ENCODE measurements at places on chromosomes 7 and 10.

DNA sequence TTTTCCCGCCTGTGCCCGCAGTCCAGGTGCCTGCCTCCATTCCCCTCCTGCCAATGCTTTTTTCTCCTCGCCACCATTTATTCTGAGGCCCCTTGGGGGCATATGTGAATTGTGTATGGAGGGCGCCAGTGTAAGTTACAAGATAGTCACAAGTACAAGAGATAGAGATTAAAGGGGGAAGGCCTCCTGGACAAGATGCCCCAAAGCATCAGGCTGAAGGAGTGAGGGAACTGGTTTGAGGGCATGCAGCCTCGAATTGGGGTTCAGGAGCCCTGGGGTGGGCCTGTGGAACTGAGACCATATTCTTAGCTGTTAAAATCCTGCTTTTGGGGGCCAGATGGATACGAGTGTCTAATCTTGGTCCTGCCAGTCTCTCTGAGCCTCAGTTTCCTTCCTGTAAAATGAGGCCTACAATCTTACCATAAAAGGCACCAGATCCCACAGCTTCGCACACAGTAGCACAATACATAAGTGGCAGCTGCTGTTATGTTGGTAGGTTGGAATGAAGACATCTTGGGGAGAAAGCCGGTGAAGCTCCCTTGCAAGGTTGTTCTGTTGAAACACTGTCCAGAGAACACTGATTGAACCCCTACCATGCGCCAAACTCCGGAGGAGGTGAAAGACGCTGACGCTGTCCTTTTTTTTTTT, 545 bp upstream of the COMTD1 start:
- H3K4me1 ChIP-seq, result peaks cover 23% of the 10 kb centered on the region
- H3K36me3 ChIP-seq, result peaks cover 27% of the 10 kb centered on the region
- H3K4me3 ChIP-seq, result peak overlapping the region; percentile 82
- DNase-seq, result no peak
- H3K27me3 ChIP-seq, result no peaks in the 10 kb centered on the region

GRCh38 chr7:24582166-24582565, 8.9 kb downstream of the PALS2 start:
- DNase-seq, result no peak
- peaks cover 36% of the 10 kb centered on the region for H3K4me1 ChIP-seq
- H3K36me3 ChIP-seq, result no peaks in the 10 kb centered on the region
- H3K27me3 ChIP-seq, result no peaks in the 10 kb centered on the region
- H3K4me3 ChIP-seq, result no peak overlapping the region
- no peak overlapping the region for H3K27ac ChIP-seq

DNA sequence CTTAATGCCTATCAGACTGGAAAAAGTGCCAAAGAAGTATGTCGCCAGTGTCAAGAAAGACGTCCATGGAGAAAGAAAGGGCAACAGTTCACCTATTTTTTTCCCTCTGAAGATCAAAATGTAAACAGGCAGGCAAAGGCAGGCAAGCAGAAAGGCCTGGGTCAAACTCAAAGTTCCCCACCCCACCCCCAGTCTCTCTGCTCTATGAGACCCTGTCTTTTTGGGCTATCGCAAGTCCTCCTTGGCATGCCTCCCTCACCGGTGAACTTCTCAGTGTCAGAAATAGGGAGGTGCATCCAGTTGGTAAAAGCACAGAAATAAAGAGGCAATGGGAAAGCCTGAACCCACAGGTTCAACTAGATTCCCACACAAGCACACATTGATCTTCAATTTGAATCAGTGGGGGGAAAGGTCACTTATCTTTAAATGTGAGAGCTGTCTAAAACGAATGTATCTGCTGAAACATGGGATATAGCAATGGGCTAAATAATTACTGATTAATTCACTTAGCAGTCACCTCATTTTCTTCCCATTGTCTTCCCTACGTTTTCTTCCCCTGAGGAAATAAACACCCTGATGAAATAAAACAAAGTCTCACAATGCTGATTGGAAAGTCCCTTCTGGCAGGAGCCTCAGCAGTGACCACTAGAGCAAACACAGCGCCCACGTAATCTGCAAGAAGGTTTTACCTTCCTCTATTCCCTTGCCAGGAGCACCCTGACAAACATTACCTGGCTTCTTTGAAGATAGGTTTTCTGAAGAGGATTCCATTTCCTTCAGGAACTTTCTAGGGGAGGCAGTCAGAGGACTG, 31.1 kb downstream of the JAZF1 start:
- peaks cover 54% of the 10 kb centered on the region for H3K4me1 ChIP-seq
- no peaks in the 10 kb centered on the region for H3K27me3 ChIP-seq
- peaks cover 6% of the 10 kb centered on the region for H3K36me3 ChIP-seq
- no peak overlapping the region for H3K27ac ChIP-seq
- no peak for DNase-seq
- H3K4me3 ChIP-seq, result no peak overlapping the region

- no peaks in the 10 kb centered on the region for H3K27me3 ChIP-seq
- DNase-seq, result peak; percentile 78
- H3K4me3 ChIP-seq, result peak overlapping the region; percentile 73
These were observed 9.2 kb downstream of the ITPRIP start for GRCh38 chr10:104328896-104329710.

GRCh38 chr7:75048435-75049379, 24.9 kb downstream of the RCC1L start:
- H3K27me3 ChIP-seq, result no peaks in the 10 kb centered on the region
- no peaks in the 10 kb centered on the region for H3K4me1 ChIP-seq
- DNase-seq, result no peak
- peaks cover 74% of the 10 kb centered on the region for H3K36me3 ChIP-seq

DNA sequence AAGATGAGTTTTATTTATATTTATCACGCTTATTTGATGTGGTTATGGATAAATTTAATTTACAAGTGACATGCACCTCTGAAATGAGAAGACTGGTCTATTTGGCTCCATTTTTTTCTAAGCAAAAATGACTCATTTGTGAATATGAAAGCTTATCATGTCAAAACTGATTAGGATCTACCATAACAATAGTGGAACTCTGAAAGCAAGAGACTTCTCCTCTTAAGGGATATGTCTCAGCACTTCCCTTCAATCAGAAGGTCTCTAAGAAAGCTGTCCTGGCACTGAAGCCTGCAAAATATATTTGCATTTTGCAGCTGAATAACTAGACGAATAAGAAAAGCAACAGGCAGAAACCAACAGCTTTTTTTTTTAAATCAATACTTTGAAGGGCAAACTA, 12.7 kb downstream of the FAS start:
- H3K36me3 ChIP-seq, result peaks cover 41% of the 10 kb centered on the region
- H3K4me3 ChIP-seq, result no peak overlapping the region
- DNase-seq, result no peak
- H3K27ac ChIP-seq, result peak overlapping the region; percentile 90
- H3K27me3 ChIP-seq, result no peaks in the 10 kb centered on the region

GRCh38 chr7:86733783-86734182, 90.1 kb downstream of the GRM3 start:
- H3K27me3 ChIP-seq, result no peaks in the 10 kb centered on the region
- H3K4me3 ChIP-seq, result no peak overlapping the region
- H3K27ac ChIP-seq, result no peak overlapping the region

GRCh38 chr10:99396471-99396870, 34.0 kb downstream of the GOT1 start:
- no peak overlapping the region for H3K27ac ChIP-seq
- H3K36me3 ChIP-seq, result peaks cover 65% of the 10 kb centered on the region
- peaks cover 9% of the 10 kb centered on the region for H3K4me1 ChIP-seq
- no peak overlapping the region for H3K4me3 ChIP-seq
- no peaks in the 10 kb centered on the region for H3K27me3 ChIP-seq

GRCh38 chr7:2730846-2731770, 43.1 kb downstream of the AMZ1 start:
- peak; percentile 24 for DNase-seq
- peak overlapping the region; percentile 60 for H3K27ac ChIP-seq
- H3K4me1 ChIP-seq, result peaks cover 37% of the 10 kb centered on the region
- no peaks in the 10 kb centered on the region for H3K27me3 ChIP-seq
- peaks cover 54% of the 10 kb centered on the region for H3K36me3 ChIP-seq

DNA sequence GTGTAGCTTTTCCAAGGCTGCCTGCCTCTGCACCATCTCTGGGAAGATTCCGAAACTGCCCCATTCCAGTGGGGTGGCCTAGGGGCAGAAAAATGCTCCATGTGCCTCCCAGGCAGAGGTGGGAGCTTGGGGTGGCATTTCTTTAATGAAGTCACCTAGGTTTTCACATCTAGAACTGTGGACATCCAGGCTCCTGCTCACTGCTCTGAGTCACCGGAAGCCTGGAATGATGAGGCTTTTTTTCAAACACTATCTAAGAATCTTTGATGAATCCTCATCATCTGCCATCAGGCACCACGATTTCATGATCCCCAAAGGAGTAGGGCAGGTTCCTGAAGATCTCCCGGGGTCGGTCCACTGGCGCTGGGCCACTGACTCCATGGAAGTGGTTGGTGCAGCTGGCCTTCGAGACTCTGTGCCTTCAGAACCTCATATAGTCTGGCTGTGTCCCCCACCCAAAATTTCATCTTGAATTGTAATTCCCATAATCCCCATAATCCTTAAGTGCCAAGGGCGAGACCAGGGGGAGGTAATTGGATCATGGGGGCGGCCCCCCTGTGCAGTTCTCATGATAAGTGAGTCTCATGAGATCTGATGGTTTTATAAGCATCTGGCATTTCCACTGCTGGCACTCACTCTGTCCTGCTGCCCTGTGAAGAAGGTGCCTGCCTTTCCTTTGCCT, 37.1 kb downstream of the MTURN start:
- no peak for DNase-seq
- no peak overlapping the region for H3K4me3 ChIP-seq
- H3K27ac ChIP-seq, result no peak overlapping the region
- H3K4me1 ChIP-seq, result no peaks in the 10 kb centered on the region

DNA sequence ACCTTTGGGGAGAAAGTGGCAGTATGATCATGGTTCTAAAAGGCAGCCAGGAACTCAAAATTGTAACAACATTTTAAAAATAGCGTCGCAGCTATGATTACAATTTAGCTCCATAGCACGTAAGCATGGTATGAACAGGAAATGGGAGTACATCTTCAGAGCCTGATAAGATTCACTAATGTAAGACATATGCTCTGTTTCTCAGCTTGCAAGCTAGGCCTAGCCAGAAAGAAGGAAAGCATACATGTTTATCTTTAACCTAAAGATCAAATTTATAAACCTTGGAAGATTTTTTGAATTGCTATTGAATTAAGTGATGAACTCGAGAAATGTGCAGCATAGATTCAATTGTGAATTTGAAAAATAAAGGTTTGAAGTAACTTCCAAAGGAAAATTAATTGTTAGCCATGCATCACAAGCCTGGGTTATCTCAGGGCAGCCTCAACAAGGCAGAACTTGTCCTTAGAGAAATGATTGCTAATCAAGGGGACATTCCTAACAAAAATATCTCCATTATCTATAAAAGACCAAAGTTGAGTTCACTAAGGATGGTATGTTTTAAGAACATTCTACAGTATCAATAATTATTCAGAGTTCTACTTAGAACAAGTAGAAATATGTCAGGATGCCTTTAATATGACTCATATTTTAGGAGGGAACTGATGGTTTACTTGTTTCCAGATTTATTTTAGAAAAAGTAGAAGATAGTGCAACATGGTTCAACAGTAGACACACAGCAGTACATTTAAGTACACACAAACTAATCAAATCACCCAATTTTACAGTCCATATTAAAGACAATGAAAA, 38.8 kb upstream of the SEPTIN7 start:
- H3K4me1 ChIP-seq, result peaks cover 6% of the 10 kb centered on the region
- H3K4me3 ChIP-seq, result no peak overlapping the region
- DNase-seq, result no peak
- no peaks in the 10 kb centered on the region for H3K36me3 ChIP-seq

DNA sequence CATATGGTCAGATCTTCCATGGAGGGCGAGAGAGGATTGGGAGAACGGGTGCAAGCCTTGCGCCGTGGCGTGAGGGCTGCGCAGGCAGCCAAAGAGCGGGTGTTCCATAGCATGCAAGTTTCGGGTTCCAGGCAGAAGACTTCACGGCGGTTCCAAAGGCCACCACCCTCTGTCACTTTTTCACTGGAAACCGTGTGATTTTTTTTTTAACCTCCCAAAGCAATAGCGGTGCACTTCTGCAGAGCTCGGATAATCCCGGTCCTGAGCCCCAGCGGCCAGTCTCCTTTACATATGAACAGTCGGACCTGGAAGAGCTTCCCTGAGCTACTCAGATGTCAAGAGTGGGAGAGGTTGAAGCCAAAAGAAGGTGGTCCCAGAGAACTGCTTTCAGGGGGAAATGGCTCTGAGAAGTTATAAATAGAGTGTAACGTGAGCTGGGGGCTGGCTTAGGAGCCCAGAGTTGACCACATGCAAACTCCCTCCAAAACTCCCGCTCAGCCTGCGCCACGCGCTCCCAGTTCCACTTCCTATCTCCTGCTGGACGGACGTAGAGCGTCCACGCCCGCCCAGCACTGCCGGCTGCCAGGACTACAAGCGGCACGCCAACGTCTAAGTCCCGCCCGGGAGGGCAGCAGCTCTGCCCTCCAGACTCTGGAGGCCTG, at the start of gene MEOX2:
MEOX2 (minus strand) TSS at position 389 of the 662 bp plus-strand sequence; CDS start at position 108, 281 bp downstream.
- peaks cover 47% of the 10 kb centered on the region for H3K27me3 ChIP-seq
- no peak for DNase-seq
- H3K4me1 ChIP-seq, result no peaks in the 10 kb centered on the region
- H3K27ac ChIP-seq, result no peak within 1 kb of the TSS
- no peak within 1 kb of the TSS for H3K4me3 ChIP-seq

- no peak overlapping the region for H3K4me3 ChIP-seq
- H3K36me3 ChIP-seq, result no peaks in the 10 kb centered on the region
- no peaks in the 10 kb centered on the region for H3K4me1 ChIP-seq
- peaks cover 21% of the 10 kb centered on the region for H3K27me3 ChIP-seq
These were observed 23.4 kb upstream of the SMIM30 start for GRCh38 chr7:113141803-113142202.

GRCh38 chr10:132316133-132316532, 8.4 kb upstream of the STK32C start:
- peaks cover 17% of the 10 kb centered on the region for H3K4me1 ChIP-seq
- no peak for DNase-seq
- no peaks in the 10 kb centered on the region for H3K27me3 ChIP-seq
- H3K27ac ChIP-seq, result no peak overlapping the region
- no peaks in the 10 kb centered on the region for H3K36me3 ChIP-seq

DNA sequence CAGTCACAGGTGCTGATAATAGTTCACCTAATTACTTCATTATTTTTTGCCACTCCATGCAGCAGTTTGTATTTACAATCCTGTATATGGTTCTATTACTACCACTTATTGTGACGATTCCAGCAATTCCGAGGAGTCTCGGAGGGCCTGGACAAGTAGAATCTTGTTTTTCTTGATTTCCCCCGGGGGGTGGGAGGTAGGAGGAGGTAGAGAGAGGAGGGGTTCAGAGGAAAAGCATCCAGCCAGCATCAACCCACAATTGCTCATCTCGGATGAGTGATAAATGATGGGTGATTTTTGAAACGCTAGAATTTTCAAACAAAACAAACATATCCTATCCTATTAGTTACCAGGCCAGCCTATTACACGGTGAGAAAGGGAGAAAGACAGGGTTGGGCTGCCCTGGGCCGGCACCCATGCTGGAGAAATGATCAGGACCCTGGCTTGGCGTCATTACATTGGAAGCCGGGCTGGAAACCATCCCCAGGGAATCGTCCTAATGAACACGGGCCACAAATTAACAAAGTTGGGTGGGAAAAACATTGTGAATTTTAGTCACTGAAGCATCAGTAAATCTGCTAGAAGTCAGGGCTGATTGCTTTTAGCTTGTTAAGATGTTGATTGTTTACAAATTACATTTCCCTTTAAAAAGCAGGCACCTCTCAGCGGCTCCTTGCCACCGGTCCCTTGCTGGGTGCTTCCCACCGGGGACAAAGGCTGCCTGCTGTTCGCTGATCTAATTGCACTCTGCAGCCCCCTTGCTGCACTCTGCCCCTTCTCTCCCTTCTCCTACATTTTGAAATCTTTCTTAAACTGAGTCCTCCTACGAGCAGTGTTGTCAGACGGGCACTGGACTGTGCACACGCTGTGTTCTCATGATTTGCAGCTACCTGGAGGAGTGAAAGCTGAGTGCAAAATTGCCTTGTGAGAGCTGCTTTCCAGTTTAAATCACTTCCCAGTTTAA, 95.5 kb downstream of the FAM204A start:
- H3K4me1 ChIP-seq, result no peaks in the 10 kb centered on the region
- H3K27me3 ChIP-seq, result peaks cover 70% of the 10 kb centered on the region
- no peak overlapping the region for H3K27ac ChIP-seq
- H3K4me3 ChIP-seq, result no peak overlapping the region
- no peak for DNase-seq
- H3K36me3 ChIP-seq, result no peaks in the 10 kb centered on the region
